AG09309 (cell line): ENCODE measurements at places on chromosomes 5 and 9.
A peak's percentile ranks its signal among the peaks of the same experiment; 100 is the strongest.

DNA sequence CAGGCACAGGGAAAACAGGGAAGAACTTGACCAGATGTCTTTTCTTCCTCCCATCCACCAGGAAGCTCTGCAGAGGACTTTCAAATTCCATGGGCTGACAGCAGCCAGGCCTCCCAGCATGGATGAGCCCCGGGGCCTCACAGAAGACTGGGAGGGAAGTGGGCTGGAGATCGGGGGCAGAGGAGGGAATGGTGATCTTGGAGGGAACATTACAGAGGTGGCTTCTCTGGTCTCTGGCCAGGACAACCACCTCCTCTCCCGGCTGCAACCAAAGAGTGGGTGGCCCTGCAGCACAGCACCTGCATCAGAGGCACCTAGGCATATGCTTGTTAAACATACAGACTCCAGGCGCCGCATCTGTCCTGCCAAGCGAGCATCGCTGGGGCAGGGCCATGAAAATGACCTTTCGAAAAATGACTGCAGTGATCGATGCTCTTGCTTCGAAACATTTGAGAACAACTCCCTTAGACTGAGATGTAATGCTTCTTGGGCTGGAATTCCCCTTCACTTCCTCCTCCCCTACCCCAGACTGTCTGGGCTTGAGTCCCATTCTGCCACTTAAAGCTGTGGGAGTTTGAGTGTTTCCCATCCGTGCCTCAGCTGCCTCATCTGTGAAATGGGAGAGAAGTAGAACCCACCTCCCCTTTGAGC lies 68.7 kb upstream of the UNC5A start:
- DNase-seq: no peak

DNA sequence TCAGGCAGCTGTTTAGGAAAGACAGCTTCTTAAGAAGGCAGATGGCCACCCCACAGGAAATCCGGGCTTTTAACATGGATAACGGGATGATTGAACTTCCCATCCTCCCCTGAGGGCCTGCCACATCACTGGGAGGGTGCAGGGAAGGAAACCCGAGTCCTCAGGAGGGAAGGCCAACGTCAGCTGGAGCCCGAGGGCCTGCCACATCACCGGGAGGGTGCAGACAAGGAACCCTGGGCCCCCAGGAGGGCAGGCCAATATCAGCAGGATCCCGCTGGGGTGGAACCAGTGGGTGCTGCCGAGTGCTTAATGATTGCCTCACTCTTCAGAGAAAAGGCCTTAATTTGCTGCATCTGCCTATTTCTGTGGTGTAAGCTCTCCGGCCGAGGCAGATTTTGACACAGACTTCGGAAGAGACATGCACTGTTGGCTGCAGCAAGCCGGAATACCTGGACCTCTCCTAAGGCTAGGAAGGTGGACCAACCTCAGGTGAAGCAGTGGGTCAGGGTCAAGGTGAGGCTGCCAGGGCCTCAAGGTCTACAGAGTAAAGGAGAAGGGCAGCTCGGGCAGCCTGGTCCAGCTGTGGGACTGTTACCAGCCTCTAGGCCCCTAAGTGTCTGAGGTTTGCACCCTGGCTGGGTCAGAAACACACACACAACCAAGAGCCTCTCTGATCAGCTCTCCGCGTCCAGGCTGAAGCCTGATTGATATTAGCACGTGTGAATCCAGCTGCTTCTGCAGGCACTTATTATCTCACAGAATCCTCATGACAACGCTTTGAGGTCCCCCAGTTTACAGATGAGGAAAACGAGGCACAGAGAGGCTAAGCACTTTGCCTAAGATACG lies 14.8 kb upstream of the COL5A1 start:
- DNase-seq: peak; percentile 71

GRCh38 chr9:20300430-20301115 lies 321.7 kb downstream of the MLLT3 start:
- no peak for DNase-seq

DNA sequence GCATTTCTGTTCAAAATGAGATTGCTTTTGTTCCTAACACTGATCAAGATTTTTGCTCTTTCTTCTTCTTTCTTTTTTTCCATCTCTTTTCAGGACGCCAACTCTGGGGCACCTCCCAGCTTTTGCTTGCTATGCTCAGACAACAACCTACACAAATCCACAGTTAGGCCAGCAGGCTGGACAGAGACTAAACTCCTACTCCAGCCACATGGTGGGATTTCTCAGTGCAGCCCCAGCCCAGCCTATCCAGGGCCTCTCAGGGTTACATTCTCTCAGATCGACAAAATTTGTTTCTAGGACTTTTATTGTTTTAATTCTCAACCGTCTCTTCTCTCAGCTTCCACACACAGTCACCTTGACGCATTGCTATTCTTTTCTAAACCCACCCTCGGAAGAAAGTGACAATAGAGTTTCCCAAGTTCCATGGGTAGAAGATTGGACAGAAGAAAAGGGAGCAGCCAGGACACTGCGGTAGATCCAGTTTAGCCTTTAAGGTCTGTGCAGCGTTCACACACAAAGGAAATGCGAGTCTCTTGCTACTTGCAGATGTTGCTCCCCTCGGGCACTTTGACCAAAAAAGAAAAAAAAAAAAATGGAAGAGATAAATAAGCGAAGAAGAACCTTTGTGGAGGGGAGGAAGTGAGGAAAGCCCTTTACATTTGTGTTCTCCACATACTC lies 588.6 kb upstream of the GRAMD2B start:
- no peak for DNase-seq

GRCh38 chr5:116365006-116365496 lies 209.6 kb downstream of the SEMA6A start:
- DNase-seq: no peak

DNA sequence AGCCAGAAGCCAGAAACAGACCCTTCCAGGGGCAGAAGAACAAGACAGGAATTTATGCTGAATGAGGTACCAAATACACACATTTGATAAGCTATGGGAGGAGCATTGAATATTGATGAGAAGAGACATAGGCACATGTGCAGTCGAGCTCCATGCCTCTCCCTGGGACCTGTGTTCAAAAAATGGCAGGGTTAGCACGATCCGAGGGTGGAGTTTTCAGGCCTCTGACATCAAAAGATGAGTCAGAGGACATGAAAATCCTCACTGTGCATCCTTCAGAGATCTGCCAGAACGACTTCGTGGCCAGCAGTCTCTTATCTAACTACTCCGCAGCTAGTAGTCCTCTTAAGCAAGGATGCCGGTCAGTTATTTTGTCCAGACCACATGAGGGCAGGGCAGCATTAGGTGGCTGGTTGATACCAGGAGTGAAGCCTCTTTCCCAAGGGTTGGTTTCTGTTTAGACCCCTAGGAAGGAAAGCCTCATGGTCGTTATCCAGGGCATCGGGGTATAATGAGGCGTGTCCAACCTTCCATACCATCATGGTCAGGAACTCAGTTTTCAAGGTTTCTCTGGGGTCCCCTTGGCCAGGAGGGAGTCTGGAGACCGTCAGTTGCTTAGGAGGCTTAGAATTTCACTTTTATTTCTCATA lies 11.6 kb upstream of the CMBL start:
- DNase-seq: no peak

GRCh38 chr9:76827296-76828080 lies 63.2 kb downstream of the PCA3 start:
- DNase-seq: no peak
